ENCODE measurements at places on chromosomes 12 and 14.

DNA sequence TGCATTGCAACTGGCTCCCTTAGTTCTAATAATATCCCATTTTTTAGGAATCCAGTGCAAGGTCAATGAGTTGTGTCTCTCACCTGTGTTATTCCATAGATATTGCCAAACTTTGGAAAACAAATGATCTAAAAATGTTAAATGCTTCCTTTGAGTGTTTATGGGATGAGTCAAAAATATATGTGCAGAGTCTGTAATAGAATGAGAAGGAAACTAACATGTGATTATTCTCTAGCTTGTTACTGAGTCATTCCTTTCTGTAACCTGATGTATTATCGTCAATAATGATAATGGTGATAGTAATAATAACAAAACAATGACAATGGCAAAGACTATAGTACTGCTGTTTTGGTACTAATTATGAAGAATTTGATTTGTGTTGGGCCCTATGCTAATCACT lies 11.5 kb downstream of the ACSS3 start:
- no peak for DNase-seq

DNA sequence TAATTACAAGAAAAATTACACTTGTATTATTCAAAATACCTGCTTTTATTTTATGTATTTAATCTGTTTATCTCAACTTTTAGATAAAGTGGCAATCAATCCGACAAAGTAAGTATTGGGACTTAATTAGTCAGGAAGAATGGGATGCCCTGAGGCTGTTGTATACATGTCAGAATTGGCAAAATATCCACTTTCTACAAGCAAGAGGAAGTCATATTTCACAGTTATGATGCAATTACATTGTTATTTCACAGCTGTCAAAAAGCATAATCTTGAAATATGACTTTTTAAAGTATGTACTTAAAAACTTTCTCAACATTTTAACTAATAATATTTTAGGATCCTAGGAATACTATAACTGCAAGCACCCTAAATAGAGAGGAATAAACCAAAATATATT lies 357.1 kb upstream of the MGAT4C start:
- DNase-seq = no peak

GRCh38 chr12:12019881-12020280 lies 50.9 kb upstream of the BCL2L14 start:
- DNase-seq = no peak

- DNase-seq = no peak
Measured at GRCh38 chr12:68166317-68166831, 6.8 kb upstream of the IFNG start.

DNA sequence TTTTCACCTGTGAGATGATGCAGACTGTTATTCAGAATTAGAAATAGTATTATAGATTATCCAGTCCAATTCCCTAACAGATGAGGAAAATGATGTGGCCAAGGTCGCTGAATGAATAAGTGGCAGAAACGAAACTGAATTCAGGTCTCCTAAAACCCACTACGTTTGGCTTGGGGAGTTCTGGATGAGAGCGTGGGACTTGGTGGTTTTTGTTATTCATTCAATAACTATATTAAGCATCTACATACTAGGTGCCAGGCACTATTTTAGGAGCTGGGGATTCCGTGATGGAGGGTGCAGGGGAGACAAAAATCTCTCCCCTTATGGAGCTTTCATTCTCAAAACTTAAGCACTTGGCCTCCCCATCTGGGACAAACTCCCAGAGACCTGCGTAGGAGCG lies 813 bp upstream of the CCDC184 start:
- DNase-seq = no peak

Measured in stimulated activated CD8-positive, alpha-beta memory T cell treated with anti-CD3 and anti-CD28 coated beads, Interleukin-4, amount 100 ng/mL, for 4 hours (primary cell).